CD4-positive, alpha-beta memory T cell (primary cell): ENCODE measurements at places on chromosomes 2 and 18.

- DNase-seq, result no peak
Observed at GRCh38 chr2:187395276-187396015, 52.6 kb downstream of the CALCRL start.

GRCh38 chr18:57984490-57985115, 59.4 kb upstream of the NEDD4L start:
- DNase-seq, result no peak

DNA sequence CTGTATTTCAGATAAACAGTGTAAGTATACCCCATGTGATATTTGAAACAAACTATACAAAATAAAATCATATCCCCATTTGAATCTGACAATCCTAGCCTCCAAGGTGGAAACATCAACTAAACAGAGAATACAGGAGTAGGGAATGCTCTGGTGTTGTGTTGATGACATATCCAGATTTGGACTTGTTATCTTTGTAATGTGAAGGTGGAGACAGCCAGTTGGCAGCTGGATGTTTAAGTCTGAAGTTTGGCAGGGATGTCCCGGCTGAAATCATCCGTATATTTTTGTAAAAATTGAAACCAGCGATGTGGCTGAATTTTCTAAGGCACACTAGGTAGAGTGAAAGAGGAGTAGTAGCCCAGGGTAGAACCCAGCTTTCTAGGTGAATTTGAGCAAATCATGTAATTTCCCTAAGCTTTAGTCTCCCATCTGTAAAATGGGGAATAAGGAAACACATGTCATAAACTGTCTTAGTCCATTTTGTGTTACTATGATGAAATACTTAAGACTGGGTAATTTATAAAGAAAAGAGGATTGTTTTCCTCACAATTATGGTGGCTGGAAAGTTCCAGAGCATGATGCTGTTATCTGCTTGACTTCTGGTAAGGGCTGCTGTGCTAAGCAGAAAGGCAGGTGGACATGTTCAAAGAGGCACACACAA, 246.6 kb upstream of the APCDD1 start:
- DNase-seq, result no peak

DNA sequence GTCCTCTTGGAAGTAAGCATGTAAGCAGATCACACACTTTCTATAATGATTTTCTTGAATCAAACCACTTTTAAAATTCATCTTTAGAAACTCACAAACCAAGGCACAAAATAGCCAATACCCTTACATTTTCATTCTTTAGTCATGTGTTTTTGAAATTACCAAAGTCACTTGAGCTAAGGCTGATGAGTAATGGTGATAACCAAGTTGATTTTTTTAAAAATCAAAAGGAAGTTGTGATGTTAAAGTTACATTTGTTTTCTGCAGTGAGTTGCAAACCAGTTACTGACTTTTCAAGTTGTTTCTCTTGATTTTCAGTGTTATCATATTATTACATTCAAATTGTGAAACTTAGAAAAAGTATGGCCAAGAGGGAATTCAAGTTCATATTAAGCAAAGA, 21.5 kb upstream of the IL18RAP start:
- DNase-seq, result no peak

DNA sequence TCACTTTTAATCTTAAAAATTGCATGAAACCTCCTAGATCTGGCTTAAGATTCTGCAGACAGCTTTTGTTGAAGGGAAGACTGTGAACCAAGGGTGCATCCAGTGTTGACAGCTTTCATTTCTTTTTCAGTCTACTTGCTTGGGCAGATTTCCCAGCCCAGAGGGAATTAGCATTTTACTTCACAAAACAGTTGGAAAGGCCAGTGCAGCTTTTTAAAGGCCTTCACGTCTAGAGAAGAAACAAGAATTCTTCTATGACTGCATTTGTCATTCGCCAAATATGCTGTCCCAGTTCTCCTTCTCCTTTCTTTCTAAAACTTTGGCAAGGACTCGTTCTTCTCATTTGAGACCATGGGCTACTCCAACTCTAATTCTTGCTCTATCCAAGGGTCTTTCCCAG, 17.4 kb downstream of the NTSR2 start:
- no peak for DNase-seq

- DNase-seq, result no peak
Observed at GRCh38 chr2:149021271-149021719, 17.2 kb upstream of the LYPD6B start.

GRCh38 chr2:74375838-74376237, 4.3 kb downstream of the DCTN1 start:
- DNase-seq, result no peak

- peak; percentile 57 for DNase-seq
Observed at GRCh38 chr2:97728091-97728731, 14.8 kb downstream of the ZAP70 start.

DNA sequence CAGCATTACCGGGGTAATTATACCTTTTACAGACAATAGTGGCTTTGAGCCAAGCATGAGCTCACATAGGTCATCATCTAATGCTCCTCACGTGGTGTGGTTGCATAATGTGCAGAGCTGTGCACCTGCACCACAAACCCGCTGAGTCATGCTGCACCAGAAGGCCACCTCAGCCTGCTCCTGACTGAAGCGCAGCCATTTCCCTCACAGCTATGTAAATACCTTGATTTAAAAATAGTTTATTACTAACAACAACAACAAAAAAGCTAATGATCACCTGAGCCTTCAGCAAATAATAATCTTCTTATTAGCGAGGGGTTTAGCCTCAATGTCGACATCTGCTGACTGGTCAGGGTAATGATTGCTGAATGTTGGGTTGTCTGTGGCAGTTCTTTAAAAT, 238.8 kb downstream of the MBD5 start:
- DNase-seq, result no peak

DNA sequence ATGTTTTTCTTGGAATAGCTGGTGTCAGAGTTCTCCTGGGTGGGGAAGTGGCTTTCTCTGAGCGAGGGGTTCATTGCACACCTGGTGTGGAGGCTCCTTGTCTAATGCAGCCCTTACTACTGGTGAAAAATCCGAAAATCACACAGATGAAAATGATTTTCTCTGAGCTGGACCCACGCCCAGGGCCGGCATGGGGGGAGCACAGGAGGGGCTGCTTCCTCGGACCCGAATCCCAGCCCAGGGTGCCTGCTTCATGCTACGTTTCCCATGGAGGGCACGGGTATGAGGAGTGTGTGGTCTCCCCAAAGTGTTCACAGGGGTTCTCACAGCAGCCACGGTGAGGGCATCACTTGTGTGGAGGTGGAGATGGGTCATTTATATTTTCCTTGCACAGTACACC, 288.0 kb upstream of the HDAC4 start:
- DNase-seq, result no peak

DNA sequence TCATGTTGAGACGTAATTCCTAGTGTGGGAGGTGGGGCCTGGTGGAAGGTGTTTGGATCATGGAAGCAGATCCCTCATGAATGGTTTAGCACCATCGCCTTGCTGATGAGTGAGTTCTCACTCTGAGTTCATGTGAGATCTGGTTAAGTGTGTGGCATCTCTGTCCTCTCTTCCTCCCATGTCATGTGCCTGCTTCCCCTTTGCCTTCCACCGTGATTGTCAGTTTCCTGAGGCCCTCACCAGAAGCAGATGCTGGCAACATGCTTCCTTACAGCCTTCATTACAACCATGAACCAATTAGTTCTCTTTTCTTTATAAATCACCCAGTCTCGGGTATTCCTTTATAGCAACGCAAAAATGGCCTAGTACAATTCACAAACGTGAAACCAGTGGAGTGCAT, 14.6 kb upstream of the MCM6 start:
- no peak for DNase-seq

DNA sequence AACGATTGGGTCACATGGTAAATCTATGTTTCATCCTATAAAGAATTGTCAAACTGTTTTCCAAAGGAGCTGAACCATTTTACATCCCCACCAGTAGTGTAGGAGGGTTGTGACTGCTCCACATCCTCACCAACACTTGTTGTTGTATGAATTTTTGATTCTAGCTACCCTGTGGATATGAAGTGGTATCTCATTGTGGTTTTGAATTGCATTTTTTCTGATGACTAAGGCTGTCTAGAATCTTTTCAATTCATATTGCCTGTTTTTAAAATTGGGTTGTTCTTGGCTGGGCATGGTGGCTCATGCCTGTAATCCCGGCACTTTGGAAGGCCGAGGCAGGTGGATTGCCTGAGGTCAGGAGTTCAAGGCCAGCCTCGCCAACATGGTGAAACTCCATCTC, 44.5 kb downstream of the TXNL1 start:
- DNase-seq, result no peak

GRCh38 chr18:12656605-12656937, 1.3 kb downstream of the SPIRE1 start:
- DNase-seq, result no peak

DNA sequence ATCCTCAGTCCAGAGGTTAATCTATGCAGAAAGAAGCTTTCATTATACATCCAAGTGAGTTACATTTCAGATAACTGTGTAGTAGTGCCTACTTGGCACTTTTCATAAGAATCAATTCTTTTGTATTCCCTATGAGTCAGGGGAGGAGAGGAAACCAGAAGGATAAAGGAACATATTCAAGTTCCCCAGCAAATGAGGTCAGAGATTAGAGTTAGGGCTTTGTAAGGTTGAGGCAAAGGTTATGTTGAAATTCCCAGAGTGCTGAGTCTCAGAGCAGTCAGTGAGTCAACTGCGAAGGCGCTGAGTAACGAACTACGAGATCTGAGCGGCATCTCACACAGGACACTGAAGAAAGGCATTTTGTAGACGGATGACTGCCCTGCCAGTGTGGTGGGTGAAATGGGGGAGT, 25.1 kb upstream of the ME2 start:
- no peak for DNase-seq

DNA sequence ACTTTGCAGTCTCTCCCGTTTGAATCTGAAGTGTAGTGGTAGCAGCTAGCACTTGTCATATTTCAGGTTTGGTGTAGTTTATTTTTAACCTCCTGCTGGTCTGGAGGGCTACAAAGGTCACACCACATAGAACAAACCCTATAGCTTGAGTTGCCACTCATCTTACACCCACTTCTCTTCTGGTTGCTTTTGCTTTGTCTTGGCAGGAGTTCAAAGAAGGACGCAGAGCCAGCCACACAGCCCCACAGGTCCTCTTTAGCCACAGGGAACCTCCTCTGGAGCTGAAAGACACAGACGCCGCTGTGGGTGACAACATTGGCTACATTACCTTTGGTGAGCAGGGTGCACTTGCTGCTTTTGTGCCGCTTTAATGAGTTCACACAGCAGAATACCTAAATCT, 15.6 kb upstream of the GPBAR1 start:
- no peak for DNase-seq

- no peak for DNase-seq
Observed at GRCh38 chr2:104109356-104109755, 744.6 kb upstream of the POU3F3 start.

- DNase-seq, result no peak
Observed at GRCh38 chr2:188884517-188884916, 89.7 kb upstream of the COL3A1 start.

DNA sequence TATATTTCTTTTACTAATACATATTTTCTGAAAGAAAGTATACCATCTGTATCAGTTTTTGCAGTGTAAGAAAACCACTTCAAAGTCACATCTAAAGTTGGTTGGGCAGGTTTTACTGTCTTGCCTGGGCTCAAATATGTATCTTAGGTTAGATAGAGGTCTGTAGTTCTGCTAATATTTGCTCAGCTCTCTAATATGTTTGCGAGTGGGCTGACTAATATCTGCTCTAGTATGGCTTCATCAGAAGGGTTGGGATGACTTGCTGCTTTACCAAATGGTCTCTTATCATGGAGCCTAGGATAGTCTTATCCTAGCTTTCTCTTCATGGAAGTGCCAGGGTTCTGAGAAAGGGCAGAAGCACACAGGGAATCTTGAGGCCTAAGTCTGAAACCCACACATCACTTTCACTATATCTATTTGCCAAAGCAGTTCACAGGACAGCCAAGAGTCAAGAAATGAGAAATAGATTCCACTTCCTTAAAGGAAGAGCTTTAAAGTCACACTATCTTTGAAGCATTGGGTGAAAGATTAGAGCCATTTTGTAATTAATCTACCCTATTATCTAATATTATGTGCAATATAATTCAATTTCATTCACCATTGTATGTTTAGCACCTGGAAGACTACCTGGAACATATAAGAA, 610.0 kb downstream of the KCNJ3 start:
- no peak for DNase-seq

DNA sequence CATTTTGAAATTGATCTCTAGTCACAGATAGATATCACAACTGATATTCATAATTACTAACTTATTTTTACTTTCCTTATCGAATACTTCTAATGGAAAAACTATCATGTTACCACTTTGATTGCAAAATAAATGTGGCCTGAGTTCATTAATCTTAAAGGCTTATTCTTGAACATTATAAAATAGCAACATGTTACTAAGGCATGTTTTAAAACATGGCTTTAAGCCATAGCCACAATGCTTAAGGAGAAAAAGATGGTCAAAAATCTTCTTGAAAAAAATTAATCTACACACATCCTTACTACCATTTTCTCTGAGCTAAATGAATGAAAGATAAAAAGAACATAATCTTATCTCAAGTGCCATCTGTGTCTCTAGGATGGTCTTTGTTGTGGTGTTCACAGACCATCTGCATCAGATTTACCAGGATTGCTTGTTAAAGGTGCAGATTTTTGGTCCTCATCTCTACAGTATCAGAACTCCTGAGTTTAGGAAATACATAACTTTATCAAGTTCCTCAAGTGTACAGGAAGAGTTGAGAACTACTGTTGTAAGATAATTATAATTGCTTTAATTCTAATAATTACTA, 15.3 kb downstream of the MTX2 start:
- DNase-seq, result no peak

DNA sequence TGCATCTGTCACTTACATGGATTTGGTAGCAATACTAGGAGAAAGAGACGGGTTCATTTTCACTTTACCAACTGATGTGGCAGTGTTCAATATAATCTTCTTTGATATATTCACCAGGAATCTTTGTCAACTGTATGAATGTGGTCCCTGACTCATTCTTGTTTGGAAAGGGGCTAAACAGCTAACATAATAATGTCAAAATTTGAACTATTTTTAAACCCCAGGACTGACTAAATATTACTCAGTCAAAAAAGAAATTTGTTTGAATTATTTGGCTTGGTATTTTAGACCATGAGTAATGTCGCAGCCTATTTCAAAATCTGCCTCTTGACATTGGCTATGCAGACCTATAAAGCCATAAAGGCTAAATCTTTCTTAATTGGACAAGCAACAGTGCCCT, 413.7 kb upstream of the RGPD4 start:
- no peak for DNase-seq

- no peak for DNase-seq
Observed at GRCh38 chr18:55900380-55900779, 312.4 kb upstream of the TCF4 start.

GRCh38 chr2:95056461-95057459, 31.3 kb downstream of the MAL start:
- DNase-seq, result no peak
